Epithelial cell of prostate (primary cell): ENCODE measurements at places on chromosomes 6 and 20.

GRCh38 chr20:19874040-19874727 is 116.1 kb downstream of the RIN2 start:
- no peak for DNase-seq

- no peak for DNase-seq
Observed at GRCh38 chr6:105952772-105953690, 133.1 kb upstream of the PRDM1 start.

GRCh38 chr6:134447423-134447822 is 129.5 kb upstream of the SGK1 start:
- no peak for DNase-seq

- no peak for DNase-seq
Observed at GRCh38 chr6:27604986-27605385, 132.1 kb upstream of the ZNF184 start.

- no peak for DNase-seq
Observed at GRCh38 chr6:105985098-105985815, 100.9 kb upstream of the PRDM1 start.

GRCh38 chr6:152186840-152187239 is 379.4 kb downstream of the ESR1 start:
- no peak for DNase-seq

DNA sequence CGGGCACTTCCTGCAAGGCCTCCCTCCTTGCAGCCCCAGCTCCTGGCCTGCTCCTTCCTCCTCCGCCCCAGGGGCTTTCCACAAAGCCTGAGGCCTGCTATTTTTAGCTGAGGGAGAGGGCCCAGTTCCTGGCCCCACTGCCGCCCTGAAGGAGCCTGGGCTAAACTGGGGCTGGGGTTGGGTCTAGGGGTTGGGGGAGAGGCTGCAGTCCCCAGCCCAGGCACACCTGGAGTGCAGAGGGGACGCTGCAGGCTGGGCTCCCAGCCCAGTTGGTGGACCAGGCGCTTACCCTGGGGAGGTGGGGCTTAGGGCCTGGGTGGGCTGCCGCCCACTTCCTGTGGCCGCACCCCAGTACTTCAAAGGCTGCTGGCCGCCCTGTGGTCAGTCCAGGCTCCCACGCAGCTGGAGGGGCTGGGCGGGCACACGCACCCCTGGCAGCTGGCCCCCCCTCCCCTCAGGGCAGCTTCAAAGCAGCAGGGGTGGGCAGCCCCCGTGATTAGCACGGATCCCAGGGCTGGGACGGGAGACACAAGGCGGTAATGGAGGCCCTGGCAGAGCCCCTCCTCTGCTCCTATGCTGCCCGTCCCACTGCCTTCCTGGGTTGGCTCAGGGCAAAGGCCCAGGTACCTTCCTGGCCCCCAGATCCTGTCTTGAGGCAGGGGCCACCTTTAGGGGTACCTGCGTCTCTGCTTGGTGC is 7.1 kb upstream of the ABHD16B start:
- DNase-seq = no peak

DNA sequence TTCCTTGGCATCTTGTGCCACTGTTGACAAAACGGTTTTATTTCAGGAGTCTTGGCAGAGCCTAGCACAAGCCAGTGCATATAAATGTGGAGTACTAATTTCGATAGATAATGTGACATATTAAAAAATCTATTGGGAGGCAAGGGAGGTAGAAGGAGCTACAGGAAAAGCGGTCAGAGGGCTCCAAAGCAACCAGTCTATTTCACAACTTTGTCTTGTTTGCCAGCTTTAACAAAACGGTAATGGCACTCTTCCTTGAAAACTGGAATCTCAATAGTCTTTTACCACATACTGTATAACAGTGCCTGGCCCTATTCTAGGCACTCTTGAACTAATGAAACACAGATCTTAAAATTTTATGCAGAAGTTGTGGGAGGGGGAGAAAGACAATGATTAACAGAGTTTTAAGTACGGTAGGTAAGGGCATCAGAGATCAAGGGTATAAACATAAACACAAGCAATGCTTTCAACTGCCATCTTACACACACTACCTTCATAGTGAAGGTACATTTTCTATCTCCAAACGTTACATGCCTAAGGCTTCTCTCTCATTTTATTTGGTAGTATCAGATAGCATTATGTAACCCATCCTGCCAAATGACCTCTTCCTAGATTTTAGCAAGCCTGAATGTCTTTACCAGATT is 33.5 kb upstream of the SYNCRIP start:
- no peak for DNase-seq

DNA sequence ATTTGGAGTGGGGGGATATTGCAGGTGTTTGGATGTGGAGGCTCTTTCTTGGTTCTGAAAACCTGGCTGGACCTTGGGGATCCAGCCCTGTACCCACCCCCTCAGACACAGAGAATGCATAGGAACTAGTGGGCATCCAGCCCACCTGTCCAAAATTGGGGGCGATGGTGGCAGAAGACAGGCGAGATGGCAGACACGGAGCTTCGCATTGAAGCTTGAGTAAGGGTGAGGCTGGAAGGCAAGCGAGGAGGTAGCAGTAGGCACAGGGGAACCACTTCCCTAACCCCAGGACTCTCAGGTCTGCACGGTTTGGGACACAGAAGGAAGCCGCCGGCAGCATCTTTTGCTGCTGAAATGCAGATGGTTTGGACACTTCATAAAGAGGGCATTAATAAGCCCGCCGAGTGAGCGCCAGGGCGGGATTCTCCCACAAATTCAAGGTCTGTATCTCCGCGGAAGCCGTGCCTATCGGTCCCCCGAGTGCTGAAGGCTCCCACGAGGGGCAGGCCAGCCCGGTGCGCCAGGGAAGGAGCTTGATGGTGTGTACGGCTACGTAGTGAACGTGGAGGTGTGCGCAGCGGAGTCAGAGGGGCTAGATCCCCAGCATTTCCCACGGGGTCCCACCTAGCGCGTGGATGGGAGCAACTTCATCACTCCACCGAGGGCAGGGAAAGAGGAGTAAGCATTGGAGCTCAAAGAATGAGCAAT is 1.6 kb upstream of the FOXA2 start:
- no peak for DNase-seq

DNA sequence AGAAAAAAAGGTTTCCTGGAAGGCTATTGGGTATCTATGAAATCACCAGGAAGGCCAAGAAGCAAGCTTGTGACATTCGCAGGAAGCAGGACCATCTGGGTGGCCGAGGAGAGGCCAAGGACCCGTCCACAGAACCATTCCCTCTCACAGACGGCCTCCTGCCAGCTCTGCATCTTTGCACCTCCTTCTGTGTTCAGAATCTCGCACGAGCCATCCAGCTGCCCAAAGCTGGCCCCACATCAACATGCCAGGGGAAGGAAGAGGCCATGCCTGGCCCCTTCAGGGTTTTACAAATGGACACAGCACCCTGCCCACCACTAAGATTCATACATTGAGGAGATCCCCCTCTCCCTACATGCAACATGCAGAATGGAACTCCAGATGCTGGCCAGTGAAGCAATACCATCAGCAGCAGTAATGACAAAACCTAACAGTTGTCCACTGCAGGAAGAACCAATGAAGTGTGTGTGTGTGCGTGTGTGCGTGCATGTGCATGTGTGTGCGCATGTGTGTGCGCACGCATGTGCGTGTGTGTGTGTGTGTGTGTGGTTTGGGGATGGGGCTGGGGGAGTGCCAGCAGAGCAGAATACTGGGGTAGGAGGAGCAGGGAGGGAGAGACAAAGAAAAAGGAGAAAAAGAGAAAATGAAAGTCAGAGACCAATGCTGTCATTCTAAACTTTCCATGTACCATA is 184.2 kb upstream of the FOXQ1 start:
- no peak for DNase-seq

GRCh38 chr6:25456249-25457040 is 177.3 kb downstream of the CARMIL1 start:
- no peak for DNase-seq

DNA sequence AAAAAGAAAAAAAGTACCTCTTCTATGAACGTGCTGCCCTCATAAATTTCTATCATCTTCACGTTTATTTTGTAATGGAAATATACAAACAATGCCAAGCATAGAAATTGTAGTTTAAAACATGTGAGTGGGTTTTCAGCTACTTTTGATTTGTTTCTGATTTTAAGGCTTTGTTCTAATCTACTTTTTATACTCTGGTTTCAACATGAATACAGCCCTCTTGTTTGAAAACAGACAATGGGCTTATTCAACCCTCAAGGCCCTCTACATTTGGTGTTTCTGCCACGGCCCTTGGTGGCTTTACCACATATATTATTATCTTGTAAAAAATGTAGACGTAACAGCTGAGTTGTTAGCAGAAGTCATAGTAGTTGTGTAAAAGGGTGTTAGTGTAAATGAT is 153.9 kb downstream of the SOX4 start:
- DNase-seq = no peak

DNA sequence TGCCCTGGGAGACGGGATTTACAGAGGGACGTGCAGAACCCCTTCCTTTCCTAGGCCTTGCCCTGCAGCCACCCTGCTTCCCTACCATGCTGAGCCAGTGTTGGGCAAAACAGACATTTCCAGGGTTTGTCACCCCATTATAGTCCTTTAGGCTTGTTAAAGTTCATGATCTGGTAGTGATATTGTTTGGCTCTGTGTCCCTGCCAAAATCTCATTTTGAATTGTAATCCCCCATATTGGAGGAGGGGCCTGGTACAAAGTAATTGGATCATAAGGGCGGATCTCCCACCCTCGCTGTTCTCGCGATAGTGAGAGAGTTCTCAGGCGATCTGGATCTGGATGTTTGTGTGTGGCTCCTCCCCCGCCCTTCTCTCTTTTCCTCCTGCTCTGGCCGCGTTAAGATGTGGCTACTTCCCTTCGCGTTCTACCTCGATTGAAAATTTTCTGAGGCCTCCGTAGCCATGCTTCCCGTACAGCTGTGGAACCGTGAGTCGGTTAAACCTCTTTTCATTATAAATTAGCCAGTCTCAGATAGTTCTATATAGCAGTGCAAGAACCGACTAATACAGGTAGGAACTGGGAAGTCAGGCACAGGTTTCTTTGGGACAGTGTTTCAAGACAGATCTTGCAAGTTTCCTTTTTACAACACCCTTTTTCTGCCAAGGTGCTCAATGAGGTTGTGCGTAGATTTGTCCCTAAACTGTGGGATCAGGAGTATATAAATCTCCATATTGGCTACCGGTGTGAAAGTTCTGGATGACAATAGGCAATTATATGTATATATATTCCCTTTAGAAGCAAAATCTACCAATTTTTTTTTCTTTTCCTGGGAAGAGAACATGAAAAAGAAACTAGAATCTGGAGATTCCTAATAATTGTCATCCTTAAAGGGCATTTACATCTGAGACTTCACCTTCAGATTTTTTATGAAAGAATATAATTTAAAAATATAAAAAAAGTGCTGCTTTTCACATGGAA is 152.1 kb downstream of the SAMD5 start:
- DNase-seq = no peak

GRCh38 chr20:5539691-5540090 is 210.5 kb upstream of the SHLD1 start:
- no peak for DNase-seq

GRCh38 chr20:47568019-47568418 is 66.3 kb downstream of the NCOA3 start:
- DNase-seq = no peak

DNA sequence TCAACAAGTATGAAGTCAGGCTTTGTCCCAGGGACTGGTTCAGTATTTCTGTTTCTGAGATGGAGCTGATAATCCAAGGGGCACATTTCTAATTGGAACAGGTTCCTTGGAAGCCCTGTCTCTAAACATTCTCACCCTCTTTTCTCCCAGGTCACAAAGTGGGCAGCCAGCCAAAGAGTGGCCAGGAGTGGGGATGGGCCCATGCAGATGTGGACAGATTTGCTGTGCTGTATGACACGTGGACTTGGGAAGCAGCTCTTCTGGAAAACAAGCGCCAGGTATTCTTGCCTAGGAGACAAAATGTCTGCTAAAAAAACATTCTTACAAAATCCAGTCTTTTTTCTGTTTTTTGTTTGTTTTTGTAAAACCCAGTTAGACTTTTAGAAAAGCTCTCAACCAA is 140.2 kb downstream of the CD164 start:
- no peak for DNase-seq

DNA sequence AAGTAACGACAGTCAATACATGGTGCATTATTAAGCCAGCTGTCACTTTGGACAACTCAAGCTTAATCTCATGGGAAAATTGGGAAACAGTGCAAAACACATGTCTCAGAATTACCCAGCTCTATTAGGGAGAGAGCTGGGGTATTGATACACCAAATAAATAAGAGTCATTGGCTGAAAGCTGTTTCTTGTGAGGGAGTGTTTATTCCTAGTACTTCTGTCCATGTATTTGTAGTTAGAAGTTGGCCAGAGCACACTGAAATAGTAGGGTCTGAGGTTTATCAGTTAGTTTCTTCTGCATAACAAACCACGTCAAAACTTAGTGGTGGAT is 192.0 kb upstream of the RALGAPA2 start:
- DNase-seq = no peak

GRCh38 chr20:47093320-47093966 is 198.8 kb downstream of the EYA2 start:
- no peak for DNase-seq

DNA sequence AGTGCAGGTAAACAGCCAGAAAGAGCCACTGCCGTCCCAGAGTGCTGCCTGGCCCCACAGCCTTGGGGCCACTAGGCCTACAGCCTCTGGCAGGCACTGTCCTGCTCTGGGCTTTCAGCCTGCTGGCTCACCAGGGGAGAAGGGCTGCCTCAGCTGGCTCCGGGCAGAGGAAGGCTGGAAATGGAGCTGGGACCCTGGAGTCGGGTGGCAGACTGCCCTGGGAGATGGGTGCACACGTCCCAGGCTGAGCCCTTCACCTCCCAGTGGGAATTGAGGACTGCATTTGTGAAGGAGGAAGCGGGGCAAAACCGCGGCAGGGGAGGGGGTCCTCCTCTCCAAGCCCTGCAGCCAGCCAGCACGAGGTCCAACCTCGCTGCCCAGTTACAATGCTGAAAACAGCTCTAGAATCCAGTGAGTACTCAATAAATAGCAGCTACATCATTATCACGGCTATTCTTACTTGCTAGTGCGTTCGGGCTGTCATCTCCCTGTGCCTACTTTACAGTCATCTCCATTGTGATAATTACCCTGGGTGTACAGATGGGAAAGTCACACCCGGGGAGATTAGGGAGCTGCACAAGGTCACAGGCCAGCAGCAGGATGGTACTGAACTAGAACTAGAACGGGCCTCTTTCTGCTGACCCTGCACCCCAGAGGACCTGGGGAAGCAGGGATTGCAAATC is 13.1 kb downstream of the ACSS1 start:
- DNase-seq = no peak

- no peak for DNase-seq
Observed at GRCh38 chr6:22145376-22145775, 151.5 kb downstream of the PRL start.

DNA sequence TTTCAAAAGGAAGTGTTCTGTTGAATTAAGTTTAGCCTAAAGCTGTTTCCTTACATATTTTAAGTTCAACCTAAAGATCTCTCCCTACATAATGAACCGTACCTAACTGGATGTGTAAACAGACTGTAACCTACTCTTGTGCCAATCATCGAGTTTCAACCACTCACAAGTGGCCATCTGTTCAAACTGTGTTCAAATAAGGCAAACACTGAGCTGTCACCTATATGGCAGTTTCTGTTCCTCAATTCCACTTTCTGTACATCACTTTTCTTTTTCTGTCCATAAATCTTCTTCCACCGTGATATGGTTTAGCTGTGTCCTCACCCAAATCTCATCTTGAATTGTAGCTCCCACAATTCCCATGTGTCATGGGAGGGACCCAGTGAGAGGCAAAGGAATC is 428.6 kb downstream of the HACE1 start:
- DNase-seq = no peak

GRCh38 chr6:87645080-87645479 is 55.1 kb downstream of the ORC3 start:
- no peak for DNase-seq

GRCh38 chr6:16494793-16495192 is 256.4 kb downstream of the GMPR start:
- DNase-seq = no peak
